Fibroblast of skin of right quadriceps (primary cell): ENCODE measurements at places on chromosomes 4 and X.

- peak; percentile 55 for DNase-seq
Measured at GRCh38 chr4:56181140-56181953, 205.9 kb downstream of the AASDH start.

DNA sequence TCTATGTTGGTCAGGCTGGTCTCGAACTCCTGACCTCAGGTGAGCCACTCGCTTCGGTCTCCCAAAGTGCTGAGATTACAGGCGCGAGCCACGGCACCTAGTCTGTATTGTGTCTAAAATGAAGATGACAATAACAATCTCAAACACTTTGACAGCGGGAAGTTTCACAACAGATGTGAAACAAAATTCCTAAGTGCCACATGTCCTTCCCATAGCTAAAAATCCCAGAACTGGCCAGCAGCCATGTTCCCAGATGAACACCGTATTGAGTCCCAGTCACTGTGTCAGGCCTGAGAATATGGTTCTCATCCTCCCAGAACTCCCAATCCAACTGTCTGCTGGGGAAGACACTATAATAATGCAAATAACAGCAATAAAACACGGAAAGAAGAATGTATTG is 16.4 kb upstream of the KLHL8 start:
- DNase-seq, result peak; percentile 25

DNA sequence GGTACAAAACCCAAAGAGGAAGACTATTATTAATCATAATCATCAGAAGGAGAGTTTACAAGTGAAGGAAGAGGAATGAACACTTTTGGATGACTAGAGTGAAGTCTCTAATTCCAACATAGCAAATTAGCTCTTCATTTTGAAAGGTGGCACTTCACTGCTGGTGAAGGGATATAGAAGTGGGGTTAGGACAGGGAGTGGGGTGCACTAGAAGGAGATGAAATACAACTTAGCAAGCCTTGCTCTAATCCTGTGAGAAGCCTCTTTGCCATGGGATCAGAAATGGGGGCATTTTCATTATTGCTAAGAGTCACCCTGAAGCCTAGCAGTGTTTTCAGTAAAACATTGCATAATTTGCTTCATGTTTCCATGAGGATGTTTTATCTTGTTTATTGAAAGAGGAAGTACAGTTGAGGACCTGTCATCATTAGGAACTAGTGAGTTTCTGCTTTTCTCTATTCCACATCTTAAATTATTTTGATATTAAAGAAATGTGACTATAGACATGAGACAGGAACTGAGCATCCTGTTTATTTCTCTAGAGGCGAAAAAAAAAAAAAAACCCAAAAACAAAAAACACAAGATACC is 9.3 kb upstream of the GRPR start:
- DNase-seq, result no peak

GRCh38 chrX:74536832-74537371 is 77.5 kb downstream of the RLIM start:
- peak; percentile 34 for DNase-seq

- DNase-seq, result peak; percentile 0
Measured at GRCh38 chrX:106862972-106863688, 40.0 kb downstream of the RIPPLY1 start.

GRCh38 chrX:119479845-119480244 is 11.6 kb downstream of the SLC25A5 start:
- DNase-seq, result no peak

- DNase-seq, result no peak
Measured at GRCh38 chr4:163991298-163991865, 496.9 kb downstream of the TMA16 start.

DNA sequence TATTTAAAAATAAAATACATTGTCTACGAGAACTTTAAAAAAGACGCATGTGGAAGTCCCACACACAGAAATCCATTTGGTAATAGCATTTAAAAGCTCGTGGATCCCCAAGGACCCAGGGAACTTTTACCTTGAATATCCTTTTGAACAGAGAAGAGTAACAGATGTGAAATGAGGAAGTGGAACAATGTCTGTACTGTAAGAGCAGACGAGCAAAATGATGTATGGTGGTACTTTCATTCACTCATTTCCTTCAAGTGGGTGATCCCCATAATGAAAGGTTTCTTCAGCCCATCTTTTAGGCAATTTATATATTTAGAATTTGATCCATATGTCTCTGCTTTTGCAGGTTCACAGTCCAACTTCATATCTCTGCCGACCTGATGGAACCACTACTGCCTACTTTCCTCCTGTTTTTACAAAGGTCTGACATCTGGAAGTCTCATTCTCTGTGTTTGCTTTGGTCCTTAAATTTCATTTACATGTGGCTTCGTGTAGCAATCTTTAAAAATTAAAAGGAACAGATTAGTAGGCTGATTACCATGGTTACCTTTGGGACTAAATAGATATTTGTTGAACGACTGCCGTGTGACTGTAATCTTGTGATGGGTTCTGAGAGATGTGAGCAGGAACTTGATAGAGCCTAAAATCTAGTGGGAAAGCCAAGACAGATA is 188.4 kb downstream of the PALLD start:
- no peak for DNase-seq

DNA sequence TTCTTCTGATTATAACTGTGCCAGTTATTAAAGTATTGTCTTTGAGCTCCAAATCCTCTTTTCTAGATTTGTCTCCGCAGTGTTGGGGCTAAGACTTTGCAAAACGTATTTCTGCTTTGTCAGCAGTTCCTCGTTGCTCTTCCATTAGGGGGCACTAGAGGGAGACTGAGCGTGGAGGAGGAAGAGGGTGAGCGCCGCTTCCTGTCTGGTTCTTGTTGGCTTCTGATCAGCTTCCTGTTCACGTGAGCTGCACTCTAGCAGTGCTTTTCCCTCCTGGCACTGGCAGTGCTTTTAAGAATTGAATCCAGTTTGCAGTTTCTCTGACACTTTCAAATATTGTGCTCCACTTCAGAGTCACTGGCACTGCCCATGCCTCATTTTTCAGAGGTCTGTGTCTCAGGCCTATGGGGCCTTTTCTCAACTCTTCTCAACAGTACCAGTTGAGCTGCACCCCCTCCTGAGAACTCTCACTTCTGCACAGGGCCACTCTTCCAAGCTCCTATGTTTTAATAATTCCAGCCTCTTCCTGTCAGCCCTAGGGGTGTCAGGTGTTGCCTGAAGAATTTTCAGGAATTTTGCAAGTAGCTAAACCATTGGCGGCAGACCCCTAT is 54.4 kb upstream of the LCORL start:
- DNase-seq, result no peak

- DNase-seq, result peak; percentile 94
Measured at GRCh38 chr4:119113033-119113655, 22.5 kb upstream of the MYOZ2 start.

GRCh38 chrX:8726031-8726652 is 5.8 kb downstream of the ANOS1 start:
- no peak for DNase-seq

- DNase-seq, result no peak
Measured at GRCh38 chrX:120752431-120753082, 122.7 kb upstream of the C1GALT1C1 start.

DNA sequence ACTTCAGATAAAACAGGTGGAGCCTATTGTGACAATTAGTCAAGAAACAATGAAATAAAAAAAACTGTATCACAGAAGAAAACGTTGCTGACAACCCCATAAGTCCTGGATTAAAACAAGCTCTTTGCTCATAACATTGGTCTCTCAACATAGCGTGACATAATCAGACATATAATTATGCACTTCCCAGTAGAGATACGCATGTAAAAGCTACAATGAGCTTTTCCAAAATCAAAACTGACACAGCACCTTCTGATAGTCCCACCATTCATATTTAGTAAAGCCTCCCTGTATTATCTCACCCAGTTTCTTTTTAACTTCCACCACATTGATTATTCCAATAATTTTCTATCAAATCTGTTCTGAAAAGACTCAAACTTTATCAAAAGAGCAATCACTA is 372.1 kb upstream of the SMIM31 start:
- DNase-seq, result no peak

DNA sequence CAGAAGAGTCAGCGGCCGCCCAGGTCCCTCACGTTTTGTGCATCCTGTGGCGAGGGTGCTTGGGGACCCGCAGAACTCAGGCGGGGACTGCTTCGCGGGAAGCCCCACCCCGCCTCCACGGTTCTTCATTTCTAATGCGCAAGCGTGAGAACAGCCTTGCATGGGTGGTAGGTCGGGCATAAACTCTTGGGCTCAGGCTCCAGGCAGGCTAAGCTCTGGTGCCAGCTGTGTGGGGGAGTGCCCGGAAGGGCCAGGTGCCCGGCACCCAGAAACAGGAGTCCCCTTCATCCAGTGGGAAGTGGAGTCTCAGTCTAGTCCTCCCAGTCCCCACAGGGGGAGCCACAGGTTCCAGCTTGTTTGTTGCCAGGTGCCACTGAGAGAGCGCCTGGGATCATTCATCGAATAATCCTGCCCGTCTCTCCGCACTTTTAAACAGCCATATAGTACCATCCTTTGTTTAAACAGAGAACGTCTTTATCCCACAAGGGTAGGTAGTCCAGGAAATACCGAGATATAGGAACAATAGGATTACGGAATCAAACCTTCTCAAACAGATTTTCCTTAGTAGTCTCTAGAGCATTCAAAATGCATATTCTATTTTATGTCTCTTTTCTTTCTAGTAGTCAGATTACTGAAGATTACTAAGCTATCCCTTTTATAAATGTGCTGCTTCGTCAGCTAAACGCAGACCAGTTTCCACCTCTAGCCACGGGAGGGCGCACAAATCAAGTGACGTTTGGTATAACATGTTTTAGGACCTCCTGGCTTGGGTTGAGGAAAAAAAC is 12.7 kb upstream of the RBBP7 start:
- peak; percentile 53 for DNase-seq

DNA sequence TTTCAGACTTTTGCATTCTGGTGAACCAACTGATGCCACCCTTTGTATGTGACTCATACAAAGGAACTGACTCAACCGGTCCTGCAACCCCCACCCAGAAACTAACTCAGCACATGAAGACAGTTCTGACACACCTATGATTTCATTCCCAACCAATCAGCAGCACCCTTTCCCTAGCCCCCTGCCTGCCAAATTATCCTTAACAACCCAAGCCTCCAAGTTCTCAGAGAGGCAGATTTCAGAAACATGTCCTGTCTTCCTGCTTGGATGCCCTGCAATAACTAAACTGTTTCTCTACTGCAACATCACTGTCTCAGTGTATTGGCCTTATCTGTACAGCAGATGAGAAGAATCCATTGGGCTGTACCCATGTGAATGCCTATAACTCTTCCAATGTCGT is 284.7 kb downstream of the CAMK2D start:
- peak; percentile 22 for DNase-seq

DNA sequence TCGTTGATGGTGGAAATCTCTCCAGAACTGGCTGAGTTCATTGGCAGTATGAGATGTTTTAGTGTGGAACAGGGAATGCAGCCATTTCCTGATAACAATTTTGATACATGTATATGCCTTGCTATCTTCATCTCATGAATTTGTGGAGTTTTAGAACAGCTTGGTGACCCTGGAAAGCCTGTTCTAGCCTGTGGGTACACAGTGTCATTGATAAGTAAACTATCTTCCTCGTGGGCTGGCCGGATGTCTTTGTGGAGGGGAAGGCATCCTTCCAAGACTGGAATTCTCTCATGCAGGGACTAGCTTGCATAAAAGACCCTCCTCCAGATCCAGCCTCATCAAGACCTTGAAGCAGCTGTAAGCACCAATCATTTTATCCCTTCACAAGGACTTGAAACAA is 40.2 kb upstream of the NUDT10 start:
- DNase-seq, result no peak

- no peak for DNase-seq
Measured at GRCh38 chrX:3462166-3462508, 115.7 kb upstream of the MXRA5 start.

- no peak for DNase-seq
Measured at GRCh38 chr4:107388736-107389274, 331.2 kb downstream of the PAPSS1 start.

- no peak for DNase-seq
Measured at GRCh38 chr4:107599841-107600240, 120.2 kb downstream of the PAPSS1 start.

- no peak for DNase-seq
Measured at GRCh38 chr4:47413521-47413920, 50.0 kb downstream of the COMMD8 start.

DNA sequence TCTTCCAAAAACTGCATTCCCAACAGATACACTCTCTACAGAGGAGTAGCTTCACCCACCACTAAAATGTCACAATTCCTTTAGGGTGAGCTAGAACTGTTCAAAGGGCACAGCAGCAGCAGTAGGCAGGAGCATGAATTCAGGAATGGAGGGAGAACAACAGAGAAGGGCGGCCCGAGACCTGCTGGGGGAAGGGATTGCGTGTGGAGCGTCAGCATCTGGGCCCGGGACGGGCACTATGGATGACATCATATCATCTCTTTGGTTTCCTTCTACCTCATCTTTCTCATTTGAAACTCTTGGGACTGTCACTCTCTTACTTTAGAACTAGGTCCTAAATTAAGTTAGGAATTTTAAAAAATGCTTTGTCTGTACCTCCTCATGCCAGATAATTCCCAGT is 95.0 kb downstream of the PHOX2B start:
- no peak for DNase-seq

DNA sequence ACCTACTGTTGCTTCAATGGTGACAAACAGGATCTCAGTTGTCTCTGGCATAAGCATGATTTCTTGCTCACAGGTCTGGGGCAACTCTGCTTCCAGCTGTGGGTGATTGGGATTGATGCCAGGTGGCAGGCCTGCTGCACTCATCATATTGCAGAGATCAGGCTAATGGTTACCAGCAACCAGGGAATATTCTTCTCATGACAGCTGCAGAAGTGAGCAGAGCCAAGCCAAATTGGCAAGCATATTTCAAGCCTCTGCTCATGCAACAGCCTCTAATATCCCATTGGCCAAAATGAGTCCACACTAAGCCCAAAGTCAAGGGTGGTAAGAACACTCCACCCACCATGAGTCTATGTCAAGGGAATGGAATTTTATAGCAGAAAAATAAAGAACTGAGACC is 26.7 kb upstream of the TBC1D19 start:
- DNase-seq, result peak; percentile 91

GRCh38 chr4:38409852-38410251 is 254.1 kb upstream of the KLF3 start:
- DNase-seq, result no peak

DNA sequence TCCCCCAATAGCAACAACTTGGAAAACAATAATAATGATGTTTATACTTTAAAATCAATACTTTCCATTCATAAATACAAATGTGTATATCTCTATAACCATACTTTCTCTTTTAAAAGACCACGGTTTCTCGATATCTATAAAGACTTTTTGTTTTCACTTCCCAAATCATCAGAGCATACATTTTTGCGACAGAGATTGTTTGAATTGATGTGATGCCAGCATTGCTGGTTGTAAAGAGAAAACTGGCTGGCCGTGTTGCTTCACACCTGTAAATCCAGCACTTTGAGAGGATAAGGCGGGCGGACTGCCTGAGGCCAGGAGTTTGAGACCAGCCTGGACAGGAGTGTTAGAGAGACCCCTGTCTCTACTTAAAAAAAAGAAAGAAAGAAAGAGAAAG is 77.6 kb upstream of the ZNF518B start:
- DNase-seq, result no peak

GRCh38 chr4:38866973-38867477 is 581 bp upstream of the FAM114A1 start:
- DNase-seq, result no peak

GRCh38 chr4:150032541-150032940 is 45.7 kb upstream of the DCLK2 start:
- DNase-seq, result peak; percentile 13

- DNase-seq, result peak; percentile 67
Measured at GRCh38 chr4:7987148-7987989, 47.7 kb upstream of the AFAP1 start.

GRCh38 chr4:16233569-16234177 is 7.4 kb upstream of the TAPT1 start:
- DNase-seq, result no peak
